ENCODE measurements at places on chromosomes 6 and 20.

DNA sequence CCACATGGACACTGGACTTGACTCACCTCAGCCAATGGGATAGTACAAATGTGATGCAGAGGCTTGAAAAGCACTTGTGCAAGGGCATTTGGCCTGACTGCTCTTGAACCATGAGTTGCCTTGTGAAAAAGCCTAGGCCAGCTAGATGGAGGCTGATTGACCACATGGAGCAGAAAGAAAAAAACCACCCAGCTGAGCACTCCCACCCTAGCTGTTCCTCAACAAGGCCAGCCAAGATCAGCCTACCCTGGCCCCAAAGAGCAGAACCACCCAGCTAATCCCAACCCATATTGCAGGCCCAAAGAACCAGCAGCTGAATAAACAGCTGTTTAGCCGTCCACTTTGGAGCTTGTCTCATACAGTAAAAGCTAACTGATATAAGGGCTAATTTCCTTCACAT is 36.7 kb downstream of the PXDC1 start:
- DNase-seq, result no peak

DNA sequence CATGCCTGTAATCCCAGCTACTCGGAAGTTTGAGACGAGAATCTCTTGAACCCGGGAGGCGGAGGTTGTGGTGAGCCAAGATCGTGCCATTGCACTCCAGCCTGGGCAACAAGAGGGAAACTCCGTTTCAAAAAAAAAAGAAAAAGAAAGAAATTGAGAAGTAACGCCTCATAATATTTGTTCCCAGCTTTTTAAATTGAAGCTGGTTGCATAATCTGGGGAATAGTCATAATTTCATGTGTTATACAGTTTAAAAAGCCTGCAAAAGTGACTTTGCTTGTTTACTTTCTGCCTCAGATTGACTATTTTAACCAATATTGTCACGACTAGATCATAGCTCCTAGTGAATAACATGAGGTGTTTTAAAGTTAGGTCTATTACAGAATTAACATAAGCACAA is 7.2 kb downstream of the FAM217B start:
- DNase-seq, result no peak

DNA sequence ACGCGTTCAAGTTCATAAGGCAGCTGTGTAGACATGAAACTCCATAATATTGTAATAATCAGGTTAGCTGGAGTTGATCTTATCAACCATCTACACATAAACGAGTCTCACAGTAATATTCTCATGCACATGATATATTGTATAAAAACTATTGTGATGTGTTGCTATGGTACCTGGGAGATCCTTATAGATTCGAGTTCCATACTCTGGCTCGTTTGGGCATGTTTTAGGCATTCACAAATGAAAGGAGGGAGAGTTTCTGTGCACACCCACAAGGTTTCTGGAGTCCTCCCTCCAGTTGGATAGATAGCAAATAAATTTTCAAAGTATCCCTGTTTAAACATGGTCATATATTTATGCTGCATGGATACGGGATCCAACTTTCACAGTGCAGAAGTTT is 567.5 kb upstream of the SLC35B3 start:
- DNase-seq, result no peak

DNA sequence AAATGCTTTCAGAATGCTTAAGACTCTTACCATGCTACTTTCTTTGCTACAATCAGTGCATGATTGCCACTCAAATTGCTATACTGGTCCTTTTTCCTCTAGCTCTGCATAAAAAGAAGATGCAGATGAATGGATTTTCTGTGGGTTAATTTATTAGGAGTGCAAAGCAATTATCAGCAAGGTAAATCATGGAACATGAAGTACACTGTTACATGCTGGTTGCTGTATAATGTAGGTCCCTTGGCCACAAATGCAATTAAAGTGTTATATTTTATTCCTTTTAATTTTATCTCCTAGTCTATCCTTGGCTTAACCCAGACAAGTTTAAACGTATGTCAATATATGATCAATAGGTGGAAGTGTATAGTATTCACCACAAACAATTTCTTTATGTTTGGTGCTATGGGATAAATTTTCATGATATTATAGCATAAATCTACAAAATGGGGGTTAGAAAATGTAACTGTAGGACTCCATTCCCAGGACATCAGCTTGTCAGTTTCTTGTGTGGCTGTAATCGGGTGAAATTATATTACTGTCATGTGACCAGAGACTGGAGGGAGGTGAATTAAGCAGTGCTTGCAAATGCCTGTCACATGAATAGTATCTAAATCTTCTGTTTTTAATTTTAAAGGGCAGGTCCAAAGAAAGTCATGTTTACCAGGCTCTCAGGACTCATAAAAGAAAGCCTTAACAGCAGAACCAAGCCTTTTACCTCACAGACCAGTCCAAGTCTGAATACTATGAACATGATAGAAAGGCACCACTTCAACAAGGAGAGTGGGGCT is 176.9 kb upstream of the ID4 start:
- no peak for DNase-seq

DNA sequence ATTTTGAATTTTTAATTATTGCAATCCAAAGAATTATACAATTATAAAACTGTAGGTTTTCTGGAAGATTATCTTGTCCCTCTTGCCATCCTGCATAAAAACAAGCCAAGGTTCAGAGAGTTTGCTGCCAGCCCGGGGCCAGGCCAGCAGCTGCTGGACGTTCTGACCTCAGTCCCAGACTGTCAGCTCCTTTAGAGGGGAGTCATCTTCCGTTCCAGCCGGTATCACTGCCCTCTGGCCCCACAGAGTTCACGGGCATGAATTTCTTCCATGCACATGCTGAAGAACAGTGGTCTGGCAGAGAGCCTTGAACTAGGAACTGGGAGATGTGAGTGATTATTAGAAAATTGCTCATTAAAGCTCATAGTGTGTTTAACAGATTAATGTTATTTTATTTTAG is 130.4 kb upstream of the QKI start:
- no peak for DNase-seq

- no peak for DNase-seq
Measured at GRCh38 chr6:2970034-2970685, 1.2 kb downstream of the SERPINB6 start.

DNA sequence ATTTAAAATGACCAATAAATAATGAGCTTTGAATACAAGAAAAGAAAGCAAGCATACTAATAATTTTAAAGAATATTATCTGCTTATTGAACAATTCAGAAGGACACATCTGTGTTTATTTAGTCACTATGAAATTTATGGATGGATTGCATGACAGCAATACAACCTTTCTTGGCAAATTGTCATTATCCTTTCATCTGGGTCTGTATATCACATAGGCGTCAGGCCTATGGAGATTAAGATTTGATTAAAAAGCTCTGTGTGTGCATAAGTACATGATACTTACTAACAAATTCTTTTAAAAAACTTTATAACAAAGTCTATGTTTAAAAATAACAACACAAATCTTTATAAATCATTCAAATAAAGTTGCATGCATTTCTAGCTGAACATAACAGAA is 1394.4 kb downstream of the KHDRBS2 start:
- no peak for DNase-seq

DNA sequence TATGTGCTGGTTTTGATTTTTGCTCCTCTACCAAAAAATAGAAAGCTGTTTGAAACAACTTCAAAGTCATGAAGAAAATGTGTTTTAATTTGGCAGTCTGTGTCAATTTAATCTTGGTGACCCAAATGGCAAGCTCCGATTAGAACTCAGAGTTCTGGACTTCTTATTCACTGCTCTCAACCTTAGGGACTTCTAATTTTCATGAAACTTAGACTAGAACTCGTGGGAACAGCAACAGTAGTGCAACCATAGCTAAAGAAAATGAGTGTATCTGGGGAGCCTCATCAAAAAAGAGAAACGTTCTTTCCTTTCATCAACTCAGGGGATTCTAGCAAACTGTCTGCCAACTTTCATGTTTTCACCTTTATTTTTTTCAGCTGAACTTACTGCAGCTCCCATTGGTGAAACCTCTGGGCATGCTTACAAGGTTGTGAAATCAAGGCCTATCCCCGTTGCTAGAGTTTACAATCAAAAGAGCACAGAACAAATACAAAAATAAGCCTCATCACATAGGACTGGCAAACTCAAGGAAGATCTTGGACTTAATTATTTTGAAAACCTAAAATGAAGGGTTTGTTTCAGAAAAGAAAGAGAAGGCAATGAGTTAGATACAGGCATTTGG is 114.0 kb upstream of the HSF2 start:
- DNase-seq, result no peak

- no peak for DNase-seq
Measured at GRCh38 chr6:147035886-147036285, 168.3 kb upstream of the STXBP5 start.

DNA sequence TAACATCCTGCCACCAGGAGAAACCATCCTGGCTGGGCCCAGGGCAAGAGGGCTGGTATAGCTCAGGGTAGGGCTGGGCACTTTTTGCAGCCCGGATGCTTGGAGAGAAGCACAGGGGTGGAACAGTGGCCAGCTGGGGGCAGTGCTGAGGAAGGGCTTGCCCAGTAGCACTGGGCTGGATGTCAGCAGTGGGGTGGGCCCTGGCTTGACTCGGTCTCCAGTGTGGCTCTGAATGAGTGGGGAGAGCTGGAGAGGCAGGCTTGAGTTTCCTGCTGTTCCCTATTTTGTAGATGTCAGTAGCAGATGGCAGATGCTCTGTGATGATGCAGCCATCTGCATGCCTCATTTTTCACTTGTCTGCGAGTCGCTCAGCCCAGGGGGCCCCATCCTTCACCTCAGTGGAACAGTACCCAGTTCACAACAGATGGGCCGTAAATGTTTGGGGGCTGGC is 56.3 kb upstream of the TULP1 start:
- DNase-seq, result no peak

GRCh38 chr6:107186047-107186446 is 70.7 kb upstream of the BEND3 start:
- no peak for DNase-seq

- no peak for DNase-seq
Measured at GRCh38 chr6:150548330-150548729, 51.4 kb upstream of the PLEKHG1 start.

DNA sequence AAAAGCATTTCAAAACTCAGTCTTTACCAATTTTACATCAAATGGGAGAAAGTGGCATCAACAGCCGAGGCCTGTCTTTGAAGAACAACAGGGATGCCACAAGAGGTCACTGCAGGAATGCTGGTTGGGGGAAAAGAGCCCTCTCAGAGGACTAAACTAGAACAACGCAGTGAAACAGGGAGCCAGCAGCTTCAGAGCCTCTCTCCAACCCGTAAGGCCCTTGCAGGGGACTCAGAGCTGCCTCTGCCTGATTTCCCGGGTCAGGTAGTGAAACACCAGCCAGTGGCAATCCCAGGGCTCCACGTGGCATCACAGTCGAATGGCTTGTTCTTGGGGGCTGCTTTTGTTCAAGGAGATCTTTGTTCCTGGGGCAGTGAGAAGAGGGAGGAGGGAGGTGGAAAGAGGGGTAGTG is 55.0 kb upstream of the KCNK16 start:
- DNase-seq, result no peak

DNA sequence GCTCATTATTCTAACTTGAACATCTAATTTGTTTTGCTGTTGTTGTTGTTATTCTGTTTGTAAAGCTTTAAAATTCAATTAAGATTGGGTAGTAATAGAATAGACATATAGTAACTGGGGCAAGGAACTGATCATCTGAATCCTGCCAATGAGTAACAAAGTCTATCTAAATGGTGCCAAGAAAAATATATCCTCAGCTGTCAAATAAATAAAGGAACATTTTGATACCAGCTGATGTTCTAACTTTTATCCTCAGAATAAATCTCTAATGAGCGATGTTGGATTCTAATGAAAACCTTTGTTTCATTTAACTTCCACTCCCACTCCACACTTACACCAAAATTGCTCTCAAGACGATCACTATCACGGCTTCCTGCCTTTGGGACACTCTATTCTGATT is 210.9 kb downstream of the TINAG start:
- DNase-seq, result no peak

DNA sequence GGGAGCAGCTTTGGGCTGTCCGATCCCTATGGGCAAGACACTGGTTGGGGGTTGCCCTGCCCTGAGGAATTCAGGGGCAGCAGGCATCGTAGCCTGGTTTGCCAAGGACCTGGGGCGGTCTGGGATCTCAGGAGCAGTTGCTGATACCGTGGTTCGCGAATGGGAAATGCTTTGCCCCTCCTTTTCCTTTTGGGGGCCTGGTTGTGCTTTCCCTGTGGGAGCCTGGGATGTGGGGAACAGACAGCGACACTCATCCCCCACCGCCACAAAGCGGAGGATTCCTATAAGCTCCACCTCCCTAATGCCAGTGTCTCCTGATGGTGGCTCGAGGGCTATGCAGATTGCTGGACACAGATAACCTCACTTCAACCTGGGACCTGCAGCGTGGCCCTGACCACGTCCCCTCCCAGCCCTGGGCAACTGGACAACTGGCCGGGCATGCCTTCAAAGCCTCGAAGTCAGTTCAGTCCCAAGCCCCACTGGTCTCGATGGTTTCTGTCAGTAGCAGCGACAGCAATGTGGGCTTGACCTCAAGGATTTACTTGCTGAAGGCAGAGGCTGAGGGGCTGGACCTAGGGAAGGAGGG is 3.3 kb downstream of the CEBPB start:
- no peak for DNase-seq

GRCh38 chr6:170152989-170153388 is 137.9 kb downstream of the DLL1 start:
- DNase-seq, result no peak

DNA sequence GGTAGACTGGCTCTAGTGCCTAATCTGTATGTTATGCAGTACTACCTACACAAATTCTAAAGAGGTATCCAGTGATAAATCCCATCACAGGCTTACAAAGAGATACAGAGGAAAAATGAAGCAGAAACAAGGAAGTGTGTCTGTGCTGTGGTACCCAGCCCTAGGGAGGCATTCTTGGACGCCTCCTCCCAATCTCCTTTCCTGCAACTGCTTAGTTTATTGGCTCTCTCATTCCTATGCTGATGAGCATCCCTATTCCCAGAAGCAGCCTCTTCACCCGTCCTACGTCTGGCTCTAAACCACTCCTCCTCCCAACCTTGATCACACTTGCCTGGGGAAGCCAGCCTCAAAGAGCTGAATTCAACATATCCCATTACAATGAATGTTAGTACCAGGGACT is 34.5 kb upstream of the TGM6 start:
- DNase-seq, result no peak

GRCh38 chr6:83459663-83460062 is 28.8 kb upstream of the ME1 start:
- DNase-seq, result no peak

DNA sequence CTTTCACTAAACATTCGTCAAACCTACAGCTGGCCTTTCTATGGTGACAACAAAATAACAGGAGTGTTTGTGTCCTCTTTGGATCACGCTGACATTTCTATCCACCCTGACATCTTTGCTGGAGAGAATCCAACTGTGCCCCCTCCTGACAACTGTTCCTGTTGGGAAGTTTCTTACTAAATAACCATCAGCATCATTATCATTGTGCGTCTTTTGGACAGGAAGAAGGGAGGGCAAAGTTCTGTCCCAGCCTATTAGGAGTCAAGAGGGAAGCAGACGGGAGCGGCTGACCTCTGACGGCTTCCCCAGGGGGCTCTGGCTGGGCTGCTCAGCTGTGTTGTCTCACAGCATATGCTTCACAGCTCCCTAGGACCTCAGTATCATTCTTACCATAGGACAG is 195.9 kb upstream of the SULF2 start:
- no peak for DNase-seq
